Activated CD8-positive, alpha-beta memory T cell treated with anti-CD3 and anti-CD28 coated beads, Interleukin-2, amount 10 ng/mL, durations not matched to agents 7 days and 5 days (primary cell): ENCODE measurements at places on chromosomes 16 and 17. TPM values are rescaled to one million over a fixed set of nuclear protein-coding genes. Genes with fewer than 3 reads are reported as not detected.
A peak's percentile ranks its signal among the peaks of the same experiment; 100 is the strongest.

DNA sequence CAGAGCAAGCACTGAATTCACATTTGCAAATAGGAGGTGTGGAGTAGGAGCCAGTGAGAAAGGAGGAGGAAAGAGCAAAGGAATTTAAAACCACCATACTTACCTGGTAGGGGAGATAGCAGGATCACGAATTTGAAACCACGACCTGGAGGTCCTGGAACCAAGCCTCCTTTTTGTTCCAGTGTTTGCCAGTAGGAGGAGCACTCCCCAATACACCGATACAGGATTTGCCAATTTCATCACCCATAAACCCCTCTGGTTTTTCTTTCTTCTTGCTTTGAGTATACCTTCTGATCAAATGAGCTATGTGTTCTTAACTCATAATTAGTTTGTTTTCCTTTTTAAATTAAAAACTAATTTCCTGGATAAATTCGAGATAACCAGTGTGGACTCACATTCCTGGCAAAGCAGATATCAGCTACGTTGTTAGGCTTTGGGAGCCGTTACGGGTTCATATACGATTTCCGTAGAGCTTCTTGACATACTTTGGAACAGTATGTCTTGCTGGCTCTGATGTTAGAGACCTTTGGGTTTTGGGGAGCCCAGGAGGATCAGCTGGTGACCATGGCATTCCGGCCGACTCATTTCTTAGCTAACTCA lies 22.7 kb downstream of the BCO1 start:
- peak; percentile 45 for DNase-seq

GRCh38 chr16:12729448-12729847 lies 74.2 kb downstream of the CPPED1 start:
- DNase-seq, result no peak

- DNase-seq, result no peak
Measured at GRCh38 chr17:19346351-19347255, 15.9 kb downstream of the B9D1 start.

- peak; percentile 73 for DNase-seq
Measured at GRCh38 chr17:36705874-36706731, 104.7 kb downstream of the MRM1 start.

DNA sequence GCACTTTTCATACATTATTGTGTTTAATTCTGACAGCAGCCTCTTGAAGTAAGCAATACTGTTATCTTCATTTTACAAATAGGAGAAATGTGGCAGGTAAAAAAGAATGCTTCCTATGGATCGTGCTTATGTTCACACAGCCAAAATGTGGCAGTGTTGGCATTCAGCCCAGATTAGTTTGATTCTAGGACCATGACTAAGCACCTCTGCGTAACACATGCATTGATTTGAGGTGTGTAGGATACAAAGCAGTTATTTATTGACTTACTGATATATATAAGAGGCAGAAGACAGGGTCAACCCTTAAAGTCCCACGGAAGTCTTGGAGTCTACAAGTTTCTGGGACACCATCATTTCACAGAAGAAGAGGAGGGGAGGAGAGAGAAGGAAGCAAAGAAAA lies 1144.4 kb upstream of the GOT2 start:
- DNase-seq, result no peak

DNA sequence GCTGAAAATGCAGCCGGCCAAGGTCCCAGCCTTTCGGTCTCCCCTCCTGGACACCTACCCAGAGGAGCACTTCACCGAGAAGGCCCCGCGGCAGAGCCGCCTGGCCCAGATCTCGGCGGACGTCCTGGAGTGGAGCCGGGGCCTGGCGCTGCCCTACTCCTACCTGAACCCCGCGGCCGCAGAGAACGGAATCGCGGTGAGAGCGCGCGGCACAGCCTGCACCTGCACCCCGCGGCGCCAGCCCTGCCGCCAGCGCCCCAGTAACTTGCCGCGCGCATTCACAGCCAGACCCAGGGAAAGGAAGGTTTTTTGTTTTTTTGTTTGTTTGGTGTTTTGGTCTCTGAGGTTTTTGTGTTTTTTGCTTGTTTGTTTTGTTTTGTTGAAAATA lies 15.2 kb downstream of the ALOX12B start:
- DNase-seq, result no peak

DPEP2 gene
- 4.7 TPM for total RNA-seq

DNA sequence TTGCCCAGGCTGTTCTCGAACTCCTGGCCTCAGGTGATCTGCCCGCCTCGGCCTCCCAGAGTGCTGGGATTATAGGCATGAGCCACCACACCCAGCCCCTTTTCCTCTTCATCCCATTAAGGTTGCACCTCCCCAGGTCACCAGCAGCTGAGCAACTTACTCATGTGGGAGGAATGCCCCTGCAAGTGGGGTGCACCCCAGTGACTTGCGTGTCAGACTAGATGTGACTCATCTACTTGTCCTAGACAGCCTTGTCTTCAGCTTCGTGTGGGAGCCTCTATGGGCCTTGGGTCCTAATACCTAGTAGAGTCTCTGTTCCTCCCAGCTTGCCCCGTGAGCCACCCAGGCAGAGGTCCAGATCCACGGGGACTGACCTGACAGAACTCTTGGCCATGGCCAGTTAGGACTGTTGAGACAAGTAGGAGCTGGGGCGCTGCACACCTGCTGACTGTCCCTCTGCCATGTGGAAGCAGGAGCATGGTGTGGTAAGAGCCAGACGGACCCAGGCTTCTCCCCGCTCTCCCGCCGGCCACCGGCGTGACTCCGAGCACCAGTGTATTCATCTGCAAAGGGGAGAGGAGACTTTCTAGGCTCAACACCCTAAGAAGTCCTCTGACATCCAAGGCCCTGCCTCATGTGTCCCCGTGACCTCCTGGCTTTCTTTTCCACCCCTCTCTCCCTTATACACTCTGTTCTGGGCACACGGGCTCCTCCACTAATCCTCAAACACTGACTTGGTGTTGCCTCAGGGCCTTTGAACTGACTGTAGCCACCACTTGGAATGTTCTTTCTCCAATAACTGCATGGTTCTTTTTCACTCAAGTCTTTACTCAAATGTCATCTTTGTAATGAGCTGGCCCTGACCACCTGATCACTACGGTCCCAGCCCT lies 11.6 kb upstream of the CBX4 start:
- no peak for DNase-seq

DNA sequence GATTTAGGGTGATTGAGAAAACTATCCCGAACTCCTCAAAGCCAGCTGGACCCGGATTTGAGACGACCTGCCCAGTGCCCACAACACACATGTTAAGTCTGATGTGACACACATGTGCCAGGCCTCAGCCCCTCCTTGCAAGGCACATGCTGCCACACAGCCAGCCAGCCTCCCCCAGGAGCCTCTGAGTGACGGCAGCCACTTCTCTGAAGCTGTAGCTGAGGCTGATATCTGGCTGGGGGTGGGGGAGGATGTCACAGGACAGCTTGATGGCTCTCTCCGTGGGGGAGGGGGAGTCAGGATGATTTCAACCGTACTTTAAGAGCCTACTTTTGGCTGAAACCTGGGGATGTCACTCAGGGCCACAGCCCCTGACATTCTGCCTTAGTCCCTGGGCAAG lies 40.9 kb downstream of the SRCIN1 start:
- DNase-seq, result no peak

DNA sequence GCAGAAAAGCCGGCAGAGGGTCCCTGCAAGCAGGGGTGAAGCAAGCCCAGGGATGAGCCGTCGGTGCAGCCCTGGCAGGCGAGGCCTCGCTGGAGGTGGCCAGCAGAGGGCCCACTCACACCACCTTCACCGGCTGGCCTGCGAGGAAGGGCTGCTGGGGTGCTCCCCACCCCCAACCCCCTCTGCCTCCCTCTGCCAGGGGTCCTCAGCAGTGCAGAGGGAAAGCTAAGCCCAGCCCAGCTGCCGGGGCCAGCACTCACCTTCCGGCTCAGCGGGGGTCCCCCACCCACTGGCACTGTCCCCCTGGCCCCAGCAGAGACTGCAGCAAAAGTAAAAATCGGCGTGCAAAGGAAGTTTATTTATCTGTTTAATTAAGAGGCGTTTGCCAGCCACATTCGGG lies 113.4 kb downstream of the ENGASE start:
- no peak for DNase-seq

DNA sequence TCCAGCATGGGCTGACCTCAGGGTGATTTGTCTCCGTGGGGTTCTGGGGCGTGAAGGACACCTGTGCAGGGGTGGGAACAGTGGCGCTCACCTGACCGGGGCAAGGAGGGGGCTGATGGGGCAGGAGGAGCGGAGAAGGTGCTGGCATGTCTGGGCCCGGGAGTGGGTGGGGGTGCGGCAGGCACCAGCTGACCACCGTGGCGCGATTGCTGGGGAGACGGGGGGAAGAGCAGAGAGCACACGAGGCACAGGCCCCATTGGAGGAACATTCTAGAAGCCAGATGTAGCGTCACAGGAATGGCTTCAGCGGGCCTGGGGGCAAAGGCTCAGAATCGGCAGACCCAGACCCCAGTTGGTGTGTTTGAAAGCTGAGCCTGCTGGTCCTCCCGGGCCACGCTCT lies 12.1 kb downstream of the CACNA1H start:
- DNase-seq, result no peak

DNA sequence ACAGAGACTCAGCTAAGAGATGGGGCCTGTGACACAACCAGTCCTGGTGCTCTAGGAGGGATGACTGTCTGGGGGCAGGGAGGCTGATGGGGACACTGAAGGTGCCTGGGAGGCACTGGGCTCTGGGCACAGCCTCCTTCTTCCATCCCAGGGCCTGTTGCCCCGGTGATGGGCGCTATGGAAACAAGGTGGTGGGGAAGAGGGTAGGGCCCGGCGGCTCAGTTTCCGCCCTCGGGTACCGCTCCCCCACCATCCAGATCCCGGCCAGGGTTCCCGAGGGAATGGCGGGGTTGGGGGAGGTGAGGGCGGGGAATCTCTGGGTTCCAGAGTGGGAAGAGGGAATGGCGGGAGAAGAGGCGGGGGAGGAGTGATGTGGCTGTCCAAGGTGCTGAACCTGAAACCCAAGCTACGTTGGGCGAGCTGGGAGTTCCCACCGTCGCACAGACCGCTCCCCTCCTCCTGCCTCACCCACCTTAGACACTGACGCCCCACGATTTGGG lies 981 bp downstream of the KCNH4 start:
- no peak for DNase-seq

DNA sequence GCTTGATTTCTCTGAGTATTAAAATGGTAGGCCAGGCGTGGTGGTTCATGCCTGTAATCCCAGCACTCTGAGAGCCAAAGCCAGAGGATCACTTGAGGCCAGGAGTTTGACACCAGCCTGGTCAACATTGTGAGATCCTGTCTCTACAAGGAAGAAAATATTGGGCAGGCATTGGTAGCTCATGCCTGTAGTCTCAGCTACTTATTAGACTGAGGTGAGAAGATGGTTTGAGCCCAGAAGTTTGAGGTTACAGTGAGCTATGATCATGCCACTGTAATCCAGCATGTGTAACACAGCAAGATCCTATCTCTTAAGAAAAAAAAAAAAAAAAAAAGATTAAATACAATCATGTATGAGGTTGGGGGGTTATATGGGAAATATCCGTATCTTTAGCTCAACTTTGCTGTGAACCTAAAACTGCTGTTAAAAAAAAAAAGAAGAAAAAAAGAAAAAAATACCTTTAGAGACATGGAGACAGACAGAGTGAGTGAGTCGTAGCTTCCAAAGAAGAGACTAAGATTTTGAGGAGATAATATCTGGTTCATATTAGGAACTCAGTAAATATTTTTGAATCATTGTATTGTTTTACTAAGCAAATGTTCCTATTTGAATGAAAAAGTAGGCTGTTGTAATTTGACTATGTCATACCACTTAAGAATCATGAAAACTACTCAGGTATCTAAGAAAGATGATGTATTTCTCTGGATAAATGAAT lies 325.7 kb upstream of the TBX2 start:
- no peak for DNase-seq

DNA sequence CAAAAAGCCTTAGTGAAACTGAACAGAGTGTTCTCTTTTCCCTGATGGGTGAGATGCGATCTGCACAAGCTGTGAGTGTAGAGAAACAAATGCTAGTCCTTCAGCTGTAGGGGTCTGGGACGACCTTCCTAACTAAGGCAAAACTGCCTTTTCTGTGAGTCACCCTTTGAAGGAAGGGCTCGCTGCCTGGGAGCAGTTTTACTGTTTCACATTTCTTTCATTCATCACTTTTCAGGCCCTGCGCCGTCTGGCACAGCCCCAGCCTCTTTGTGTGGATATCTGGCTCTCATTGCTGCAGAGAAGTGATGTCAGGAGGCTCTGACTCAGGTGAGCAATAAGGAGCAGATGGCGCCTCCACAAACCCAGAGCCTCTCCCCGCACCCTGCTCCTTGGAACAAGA lies 57.4 kb downstream of the HS3ST3A1 start:
- DNase-seq, result no peak

- DNase-seq, result no peak
Measured at GRCh38 chr16:11316331-11317015, 28.8 kb upstream of the RMI2 start.

GRCh38 chr17:4156750-4157381 lies 13.9 kb downstream of the CYB5D2 start:
- DNase-seq, result no peak

AARSD1 gene
- total RNA-seq, result 34.1 TPM

- DNase-seq, result no peak
Measured at GRCh38 chr16:84562174-84562815, 55.6 kb downstream of the COTL1 start.

UTP18 gene
- total RNA-seq, result 59.8 TPM

CDIP1 gene
- 57.3 TPM for total RNA-seq

DNA sequence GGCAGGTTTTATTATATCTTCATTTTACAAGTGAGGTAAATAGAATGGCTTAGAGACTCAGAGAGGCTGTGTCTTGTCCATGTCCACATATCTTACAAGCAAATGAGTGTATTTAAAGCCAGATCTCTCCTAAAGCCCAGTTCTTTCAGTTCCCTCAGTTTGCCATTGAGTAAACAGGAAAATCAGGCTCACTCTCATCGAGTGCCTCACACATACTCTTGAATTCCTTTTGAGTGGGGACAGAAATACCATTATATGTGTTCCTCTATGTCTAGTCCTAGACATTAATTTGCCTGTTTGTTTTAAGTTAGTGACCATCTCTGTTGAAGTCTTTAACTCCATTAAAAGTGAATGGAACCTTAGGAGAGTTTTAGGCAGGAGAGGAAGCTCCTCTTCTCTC lies 40.1 kb downstream of the BPTF start:
- DNase-seq, result no peak

TAF1C gene
- total RNA-seq, result 58.1 TPM

- no peak for DNase-seq
Measured at GRCh38 chr16:2285731-2286191, 17.8 kb upstream of the RNPS1 start.

GRCh38 chr17:8898126-8898525 lies 30.7 kb upstream of the PIK3R6 start:
- DNase-seq, result no peak

ATP2C2 gene
- total RNA-seq, result not detected
